GM18507 (cell line): ENCODE measurements at places on chromosomes 2 and 18.

- DNase-seq: no peak
These were observed 167.8 kb downstream of the NRP2 start for GRCh38 chr2:205850132-205850531.

DNA sequence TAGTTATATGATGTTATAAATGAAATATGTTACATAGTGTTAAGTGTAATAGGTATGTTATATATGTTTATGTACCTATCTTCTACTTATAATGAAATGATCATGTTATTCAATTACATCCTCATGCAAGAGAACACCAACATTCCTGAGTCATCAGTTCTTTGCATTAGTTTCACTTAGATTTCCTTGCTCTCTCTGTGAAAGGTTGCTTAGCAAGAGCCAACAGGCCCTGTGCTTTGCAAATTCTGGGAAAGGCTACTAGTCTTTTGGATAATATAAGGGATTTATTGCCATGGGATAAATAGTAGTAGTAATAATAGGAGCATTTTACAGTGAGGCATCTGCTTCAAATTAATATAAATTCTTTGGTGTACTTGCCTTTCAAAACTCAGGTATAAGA lies 274.8 kb downstream of the SP3 start:
- DNase-seq: no peak

DNA sequence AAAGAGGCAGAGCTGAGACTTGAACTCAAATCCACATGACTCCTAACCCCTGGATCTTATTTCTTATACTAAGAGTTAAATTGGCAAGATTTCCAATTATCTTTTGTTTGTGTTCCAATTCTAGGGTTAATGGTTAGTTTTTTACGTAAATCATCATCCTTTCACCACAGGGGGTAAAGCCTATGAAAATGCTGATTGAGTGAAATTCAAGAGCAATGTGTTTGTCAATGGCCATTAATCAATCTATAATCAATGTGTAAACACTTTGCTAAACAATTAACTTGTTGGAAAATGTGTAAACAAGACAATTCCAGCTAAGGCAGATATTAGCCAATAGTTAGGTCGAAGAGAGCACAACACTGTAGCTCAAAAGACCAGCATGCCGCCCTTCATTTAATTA lies 376.5 kb upstream of the ACVR2A start:
- DNase-seq: no peak

DNA sequence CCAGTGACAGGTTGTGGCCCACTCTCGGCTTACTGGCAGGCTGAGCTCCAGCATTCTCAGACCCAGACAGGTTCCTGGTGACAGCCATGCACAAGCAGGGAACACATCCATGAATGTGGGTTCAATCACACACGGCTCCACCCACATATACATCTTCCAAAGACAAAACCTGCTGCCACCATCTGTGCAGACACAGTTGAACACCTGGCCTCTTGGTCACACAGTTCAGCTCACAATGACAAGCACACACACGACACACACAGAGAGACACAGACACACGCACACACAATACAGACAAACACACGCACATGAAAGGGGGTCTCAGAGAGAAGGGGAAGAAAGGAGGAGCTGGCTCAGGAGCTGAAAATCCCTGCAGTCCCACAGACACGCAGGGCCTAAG lies 32.1 kb upstream of the PTMA start:
- no peak for DNase-seq

DNA sequence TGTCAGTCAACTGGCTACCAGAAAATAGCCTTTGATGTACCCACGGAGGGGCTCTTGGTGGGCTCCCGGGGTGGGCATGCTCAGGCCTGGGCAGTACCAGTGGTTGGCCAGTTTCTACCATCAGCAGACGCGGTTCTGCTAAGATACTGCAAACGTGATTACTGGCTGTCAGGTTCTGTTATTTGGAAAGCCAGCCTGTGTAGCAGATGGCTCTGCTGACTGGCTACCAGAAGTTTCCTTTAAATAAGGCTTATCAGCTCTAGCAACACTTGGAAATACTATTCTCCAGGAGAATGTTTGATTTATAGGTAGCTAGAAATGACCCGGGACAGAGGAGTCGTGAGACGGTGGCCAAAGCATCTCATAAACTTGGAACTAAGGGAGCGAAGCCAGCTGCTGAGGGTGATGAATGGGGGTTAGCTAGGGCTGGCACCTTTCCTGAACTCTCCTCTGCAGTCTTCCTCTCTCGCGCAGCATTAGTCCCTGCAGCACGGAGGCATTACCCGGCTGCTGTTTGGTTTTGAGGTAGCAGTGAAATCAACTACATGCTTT lies 171.9 kb downstream of the AGAP1 start:
- DNase-seq: no peak

- DNase-seq: no peak
These were observed 63.4 kb upstream of the KLF7 start for GRCh38 chr2:207229161-207229560.

GRCh38 chr2:179741317-179741716 lies 120.1 kb downstream of the ZNF385B start:
- DNase-seq: no peak

DNA sequence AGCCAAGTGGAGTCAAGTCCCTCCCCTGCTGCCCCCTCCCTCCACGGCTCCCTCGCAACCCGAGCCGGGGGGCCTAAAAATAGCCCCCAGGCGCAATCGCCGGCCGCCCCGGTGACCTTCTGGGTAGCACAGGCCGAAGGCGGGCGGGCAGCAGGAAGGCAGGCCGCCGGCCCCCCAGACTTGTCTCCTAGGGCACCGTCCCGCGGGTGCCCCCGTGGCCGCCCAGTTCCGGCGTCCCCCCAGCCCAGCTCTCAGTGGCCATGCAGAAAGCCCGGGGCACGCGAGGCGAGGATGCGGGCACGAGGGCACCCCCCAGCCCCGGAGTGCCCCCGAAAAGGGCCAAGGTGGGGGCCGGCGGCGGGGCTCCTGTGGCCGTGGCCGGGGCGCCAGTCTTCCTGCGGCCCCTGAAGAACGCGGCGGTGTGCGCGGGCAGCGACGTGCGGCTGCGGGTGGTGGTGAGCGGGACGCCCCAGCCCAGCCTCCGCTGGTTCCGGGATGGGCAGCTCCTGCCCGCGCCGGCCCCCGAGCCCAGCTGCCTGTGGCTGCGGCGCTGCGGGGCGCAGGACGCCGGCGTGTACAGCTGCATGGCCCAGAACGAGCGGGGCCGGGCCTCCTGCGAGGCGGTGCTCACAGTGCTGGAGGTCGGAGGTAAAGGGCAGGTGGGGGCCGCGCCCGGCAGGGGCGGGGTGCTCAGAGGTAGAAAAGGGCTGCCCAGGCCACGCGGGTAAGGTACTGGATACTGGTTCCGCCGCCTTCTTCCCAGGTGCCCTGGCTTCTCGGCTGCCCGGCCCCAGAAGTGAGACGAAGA lies at the start of gene SPEG:
SPEG (plus strand) TSS at position 126 of the 808 bp plus-strand sequence; CDS start at position 261, 135 bp downstream.
- DNase-seq: no peak
